ENCODE measurements at places on chromosomes 1 and 21.

GRCh38 chr21:29232530-29233255, 66.0 kb upstream of the BACH1 start:
- no peak for DNase-seq

DNA sequence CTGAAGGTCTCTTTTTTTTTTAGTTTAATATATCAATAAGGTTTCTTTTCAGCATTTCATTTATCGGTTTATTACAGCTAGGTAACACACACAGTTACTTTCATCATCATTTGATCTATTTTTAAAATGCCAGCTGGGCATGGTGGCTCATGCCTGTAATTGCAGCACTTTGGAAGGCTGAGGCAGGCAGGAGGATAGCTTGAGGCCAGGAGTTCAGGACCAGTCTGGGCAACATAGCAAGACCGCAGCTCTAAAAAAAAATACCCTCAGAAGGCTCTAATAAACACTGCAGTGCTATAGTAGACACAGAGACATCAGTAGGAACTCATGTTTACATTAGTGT, 48.5 kb upstream of the VAMP3 start:
- no peak for DNase-seq

- no peak for DNase-seq
These were observed 280.3 kb upstream of the FMN2 start for GRCh38 chr1:239811211-239811885.

DNA sequence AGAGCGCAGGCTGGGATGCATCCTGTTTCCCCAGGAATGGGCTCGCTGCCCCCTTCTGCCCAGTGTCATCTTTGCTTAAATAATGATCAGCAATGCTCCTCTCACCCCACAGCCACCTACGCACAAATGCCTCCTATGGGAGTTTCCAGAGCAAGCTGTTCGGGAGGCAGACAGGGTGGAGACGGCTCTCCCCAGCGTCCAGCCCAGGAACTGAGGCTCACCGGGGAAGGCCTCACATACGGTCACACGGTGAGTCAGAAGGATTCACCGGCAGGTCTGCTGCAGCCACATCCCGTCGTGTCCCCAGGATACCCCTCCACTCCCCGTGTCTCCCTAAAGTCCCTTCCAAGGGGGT, 40.3 kb upstream of the RUNX3 start:
- DNase-seq, result no peak

GRCh38 chr1:155167166-155168104, 5.7 kb downstream of the KRTCAP2 start:
- peak; percentile 84 for DNase-seq

DNA sequence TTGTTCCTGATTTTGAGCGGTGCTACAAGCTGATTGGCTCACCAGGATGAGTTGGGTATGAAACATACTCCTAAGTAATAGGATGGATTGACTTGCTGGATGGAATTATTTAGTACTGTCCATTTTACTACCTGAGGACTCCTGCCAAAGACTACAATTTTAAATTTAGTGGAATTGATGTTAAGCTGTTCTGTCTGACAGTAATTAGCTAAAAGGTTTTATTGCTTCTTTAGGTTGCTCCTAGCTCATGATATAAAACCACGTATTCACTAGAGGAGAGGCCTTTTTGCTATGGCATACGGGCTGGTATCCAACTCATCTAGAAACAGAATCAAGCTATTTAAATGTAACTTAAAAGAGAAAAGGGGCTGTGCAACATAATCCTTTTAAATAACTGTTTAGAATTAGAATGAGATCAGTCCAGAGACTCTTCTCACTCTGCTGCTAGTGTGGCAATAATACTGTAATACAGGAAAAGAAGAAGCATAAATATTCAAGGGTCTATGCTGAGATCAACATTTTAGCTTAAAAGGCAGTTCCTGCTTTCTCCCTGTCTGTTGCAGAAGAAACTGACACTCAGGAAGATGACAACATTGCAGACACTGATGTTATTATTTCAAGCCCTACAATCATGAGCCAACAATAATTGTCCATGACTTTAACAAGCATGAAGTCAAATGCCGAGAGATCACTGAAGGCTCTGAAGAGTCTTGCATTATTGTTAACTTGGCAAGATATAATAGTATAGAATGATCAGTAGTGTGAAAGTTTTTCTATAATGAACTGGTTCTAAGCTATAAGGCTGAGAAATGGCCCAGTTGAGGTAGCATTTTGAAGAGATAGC, 258.7 kb upstream of the ADGRL4 start:
- no peak for DNase-seq

GRCh38 chr1:39787468-39787867, 1.2 kb downstream of the BMP8B start:
- peak; percentile 11 for DNase-seq

DNA sequence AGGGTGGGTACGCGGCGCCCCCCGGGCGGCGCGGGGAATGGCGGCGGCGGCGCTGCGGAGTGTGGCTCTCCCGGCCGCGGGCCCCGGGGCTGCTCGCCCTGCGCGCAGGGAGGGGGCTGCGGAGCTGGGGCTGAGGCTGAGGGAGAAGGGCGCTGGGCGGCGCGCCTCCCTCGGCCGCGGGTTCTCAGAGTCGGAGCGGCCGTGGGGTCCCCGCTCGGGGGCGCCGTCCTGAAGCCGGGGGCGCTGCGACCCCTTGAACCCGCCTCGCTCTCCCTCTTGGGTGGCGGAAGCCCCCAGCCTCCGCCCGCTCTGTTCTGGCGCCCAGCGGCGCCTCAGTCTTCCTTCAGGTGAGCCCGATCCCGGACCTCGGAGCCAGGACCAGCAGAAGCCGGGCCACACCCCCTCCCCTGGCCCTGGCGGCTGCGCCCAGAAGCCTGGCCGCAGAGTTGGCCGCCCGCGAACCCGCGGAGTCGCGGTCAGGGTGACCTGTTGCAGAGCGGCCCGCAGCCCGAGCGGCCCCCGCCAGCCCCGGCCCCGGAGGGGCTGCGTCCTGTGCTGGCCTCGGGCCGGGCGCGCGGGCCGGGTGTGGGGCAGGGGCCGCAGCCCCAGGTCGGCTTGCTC, 532 bp downstream of the RALGPS2 start:
- DNase-seq, result peak; percentile 60

- DNase-seq, result no peak
These were observed 655.7 kb upstream of the ADAMTS5 start for GRCh38 chr21:27622631-27623030.

GRCh38 chr1:244576259-244576892, 76.5 kb upstream of the DESI2 start:
- no peak for DNase-seq

DNA sequence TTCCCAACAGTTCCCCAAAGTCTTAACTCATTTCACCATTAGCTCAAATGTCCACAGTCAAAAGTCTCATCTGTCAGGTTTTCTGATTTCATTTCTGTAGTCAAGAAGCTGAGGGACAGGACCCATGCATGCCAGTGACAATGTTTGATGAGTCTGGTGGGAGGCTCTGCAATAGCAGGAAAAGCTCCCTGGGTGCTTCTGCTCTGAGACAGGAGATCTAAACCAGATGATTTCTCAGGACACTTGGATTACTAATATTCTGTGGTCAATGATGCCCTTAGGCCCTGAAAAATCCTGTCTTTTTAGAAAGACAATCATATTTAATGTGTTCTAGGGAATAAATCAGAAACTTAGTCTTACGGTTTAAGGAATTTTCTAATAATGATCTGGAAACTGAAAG, 56.4 kb downstream of the PCBP3 start:
- DNase-seq, result no peak

- DNase-seq, result no peak
These were observed 4.1 kb upstream of the FCRL2 start for GRCh38 chr1:157781048-157781447.

- DNase-seq, result no peak
These were observed 100.4 kb downstream of the GALNT2 start for GRCh38 chr1:230167419-230167852.

DNA sequence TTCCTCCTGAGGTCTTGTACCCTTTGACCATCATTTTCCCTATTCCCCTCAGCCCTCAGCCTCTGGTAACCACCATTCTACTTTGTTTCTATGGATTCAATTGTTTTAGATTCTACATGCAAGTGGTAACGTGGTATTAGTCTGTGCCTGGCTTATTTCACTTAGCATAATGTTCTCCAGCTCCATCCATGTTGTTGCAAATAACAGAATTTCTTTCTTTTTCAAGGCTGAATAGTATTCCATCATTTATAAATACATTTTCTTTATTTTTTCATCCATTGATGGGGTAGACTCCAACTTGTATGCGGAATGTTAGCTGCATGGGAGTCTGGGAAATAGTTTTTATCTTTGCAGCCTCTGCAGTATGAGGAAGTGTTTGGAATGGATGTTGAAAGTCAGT, 26.3 kb upstream of the TMEM54 start:
- DNase-seq, result no peak

DNA sequence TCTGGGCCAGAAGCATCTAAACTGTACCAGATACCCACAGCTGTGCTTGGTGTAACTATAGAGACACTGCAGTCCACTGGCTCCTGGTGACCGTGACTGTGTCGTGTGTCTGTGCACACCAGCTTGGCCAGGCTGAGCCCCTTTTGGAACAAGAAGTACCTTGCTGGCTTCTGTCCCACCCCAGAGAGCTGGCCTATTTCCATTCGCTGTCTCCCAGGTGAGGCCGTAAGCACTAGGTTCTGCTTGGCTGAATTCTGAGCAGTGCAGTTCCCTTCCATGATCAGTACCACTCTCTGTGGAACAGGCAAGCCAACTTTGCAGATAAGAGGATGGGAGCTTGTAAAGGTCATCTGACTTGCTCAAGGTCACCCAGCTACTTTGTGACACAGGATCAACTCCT, 119.9 kb upstream of the DNAH14 start:
- DNase-seq, result no peak

DNA sequence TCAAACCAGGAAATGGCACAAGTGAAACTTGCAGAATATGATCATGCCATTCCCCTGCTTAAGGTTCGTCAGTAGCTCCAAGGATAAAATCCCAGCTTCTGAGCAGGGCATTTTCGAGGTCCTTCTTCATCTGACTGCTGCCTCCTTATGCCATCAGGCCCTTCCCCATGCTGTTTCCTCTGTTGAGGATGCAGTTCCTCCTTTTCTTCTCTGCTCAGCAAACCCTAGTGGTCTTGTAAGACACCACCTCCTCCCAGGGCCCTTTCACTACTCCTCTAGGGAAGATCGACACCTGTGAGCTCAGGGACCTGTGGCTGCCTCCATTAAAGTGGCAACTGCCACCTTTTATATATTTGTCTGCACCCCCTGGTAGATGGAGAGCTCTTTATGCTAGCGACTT, 62.1 kb upstream of the JUN start:
- DNase-seq, result no peak

DNA sequence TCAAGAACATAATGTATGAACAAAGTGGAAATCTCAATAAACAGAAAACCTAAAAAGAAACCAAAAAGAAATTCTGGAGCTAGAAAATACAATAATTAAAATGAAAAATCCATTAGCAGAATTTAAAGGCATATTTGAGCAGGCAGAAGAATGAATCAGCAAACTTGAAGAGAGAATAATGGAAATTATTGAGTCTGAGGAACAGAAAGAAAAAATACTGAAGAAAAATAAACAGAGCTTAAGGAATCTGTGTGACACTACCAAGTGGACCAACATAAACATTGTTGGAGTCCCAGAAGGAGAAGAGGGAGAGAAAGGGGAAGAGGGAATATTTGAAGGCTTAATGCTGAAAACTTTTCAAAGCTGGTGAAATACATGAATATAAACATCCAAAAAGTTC, 54.5 kb downstream of the MAGI3 start:
- DNase-seq, result no peak

DNA sequence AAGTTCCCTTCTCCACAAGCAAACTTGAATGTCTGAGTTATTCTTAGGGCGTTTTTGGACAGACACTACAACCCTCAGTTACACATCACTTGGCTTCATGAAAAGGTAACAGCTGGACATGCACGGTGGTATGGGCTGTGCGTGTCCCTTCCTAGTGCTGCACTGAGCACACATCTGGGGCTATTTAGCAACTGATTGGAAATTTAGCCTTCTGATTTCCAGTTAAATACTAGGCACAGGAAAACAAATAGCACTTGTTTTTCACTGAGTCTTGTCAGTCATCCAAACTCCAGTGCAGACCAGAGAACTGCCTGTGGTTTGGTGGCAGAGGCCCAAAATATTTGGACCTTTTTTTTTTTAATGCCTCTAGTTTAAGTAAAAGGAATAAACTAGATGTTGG, 134.7 kb downstream of the TGFBR3 start:
- DNase-seq, result peak; percentile 84

- DNase-seq, result no peak
These were observed 350.4 kb downstream of the AMY1C start for GRCh38 chr1:104100115-104100514.

DNA sequence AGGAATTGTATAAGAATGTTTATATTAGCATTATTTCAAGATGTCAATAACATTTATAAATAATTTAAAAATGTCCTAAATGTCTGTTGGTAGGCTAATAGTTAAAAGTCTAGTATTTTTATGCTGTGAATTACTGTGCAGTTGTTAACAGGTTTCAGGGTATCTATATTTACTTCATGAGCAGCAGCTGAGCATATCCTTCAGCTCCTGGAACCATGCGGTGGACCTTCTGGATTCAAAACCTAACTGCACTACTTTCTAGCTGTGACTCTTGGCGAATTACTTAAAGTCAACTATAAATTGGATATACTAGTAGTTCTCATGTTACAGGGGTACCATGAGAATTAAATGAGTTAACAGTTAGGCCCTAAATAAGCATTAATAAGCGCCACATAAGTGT, 3.7 kb downstream of the CEP350 start:
- DNase-seq, result no peak

DNA sequence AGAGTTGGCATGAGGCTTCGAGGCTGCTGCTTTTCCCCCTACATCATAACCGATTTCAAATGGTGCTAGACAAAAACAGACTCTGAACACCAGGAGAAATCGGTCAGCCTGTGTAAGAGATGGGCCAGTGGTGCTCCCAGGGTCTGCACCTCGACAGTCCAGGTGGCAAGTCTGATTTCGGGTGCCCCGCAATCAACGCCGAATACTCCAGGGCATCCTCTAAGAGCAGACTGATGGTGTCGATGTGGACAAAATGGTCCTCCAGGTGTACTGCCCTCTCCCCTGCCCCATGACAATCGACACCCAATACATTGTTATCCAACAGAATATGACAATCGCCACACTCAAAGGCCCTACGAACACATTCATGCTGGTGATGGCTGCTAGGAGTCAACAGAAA, 50.0 kb downstream of the CD46 start:
- DNase-seq, result no peak

- DNase-seq, result peak; percentile 84
These were observed 19.8 kb upstream of the UAP1 start for GRCh38 chr1:162541619-162542141.

GRCh38 chr1:56645677-56646305, 677 bp downstream of the PRKAA2 start:
- no peak for DNase-seq

- DNase-seq, result peak; percentile 0
These were observed 8.6 kb downstream of the PODN start for GRCh38 chr1:53070621-53071020.

DNA sequence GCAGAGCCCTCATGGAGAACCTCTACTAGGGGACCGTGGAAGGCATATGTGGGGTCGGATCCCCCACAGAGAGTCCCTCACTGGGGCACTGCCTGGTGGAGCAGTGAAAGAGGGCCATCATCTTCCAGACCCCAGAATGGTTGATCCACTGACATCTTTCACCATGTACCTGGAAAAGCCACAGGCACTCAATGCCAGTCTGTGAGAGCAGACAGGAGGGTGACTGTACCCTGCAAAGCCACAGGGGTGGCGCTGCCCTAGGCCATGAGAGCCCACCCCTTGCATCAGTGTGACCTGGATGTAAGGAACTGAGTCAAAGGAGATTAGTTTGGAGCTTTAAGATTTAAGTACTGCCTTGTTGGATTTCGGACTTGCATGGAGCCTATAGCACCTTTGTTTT, 1276.7 kb upstream of the PRMT6 start:
- DNase-seq, result no peak

- DNase-seq, result no peak
These were observed 197.8 kb downstream of the MATN1 start for GRCh38 chr1:30525631-30525970.

GRCh38 chr1:12658531-12659453, 14.9 kb downstream of the AADACL4 start:
- peak; percentile 82 for DNase-seq

All from right hindlimb (tissue), 1 donor.